Placental pericyte (primary cell): ENCODE measurements at places on chromosomes 11 and 22. TPM values are rescaled to one million over a fixed set of nuclear protein-coding genes. Genes with fewer than 3 reads are reported as not detected.

Gene VWCE
- total RNA-seq: 1.1 TPM in 2 replicates

Gene CYP2D6
- 0.14 and 0.44 TPM in 2 replicates for total RNA-seq

Gene SLC15A3
- 13.2 and 18.4 TPM in 2 replicates for total RNA-seq

Gene POLR3H
- total RNA-seq: 35.4 and 37.0 TPM in 2 replicates

Gene OR10D3
- under 0.01 TPM in 2 replicates for total RNA-seq

Gene OR51I1
- total RNA-seq: not detected in 2 replicates

Gene TMEM121B
- under 0.01 TPM in 1 of 2 replicates, not detected in the other for total RNA-seq

Gene GLYAT
- not detected in 2 replicates for total RNA-seq

Gene TRIM48
- not detected in 2 replicates for total RNA-seq

Gene ARHGAP32
- 13.3 and 21.5 TPM in 2 replicates for total RNA-seq

Gene LIF
- 82.9 and 109 TPM in 2 replicates for total RNA-seq

Gene CPT1B
- 3.9 and 9.8 TPM in 2 replicates for total RNA-seq

Gene PARVA
- 60.2 and 79.7 TPM in 2 replicates for total RNA-seq

Gene OPCML
- 0.14 TPM in 1 of 2 replicates, not detected in the other for total RNA-seq

Gene RAB36
- total RNA-seq: 4.6 and 7.4 TPM in 2 replicates

Gene MAP6
- total RNA-seq: 0.57 and 2.4 TPM in 2 replicates

Gene MMP8
- total RNA-seq: 0.14 TPM in 1 of 2 replicates, not detected in the other

Gene MED19
- 10.3 and 15.3 TPM in 2 replicates for total RNA-seq

Gene RCOR2
- total RNA-seq: 1.5 and 1.6 TPM in 2 replicates

Gene CARNS1
- total RNA-seq: under 0.01 and 0.22 TPM in 2 replicates

Gene STX3
- total RNA-seq: 32.5 and 115 TPM in 2 replicates

Gene KLHL35
- total RNA-seq: 2.4 and 4.6 TPM in 2 replicates

Gene CRYBB2
- not detected in 2 replicates for total RNA-seq

Gene NAALAD2
- total RNA-seq: 0.29 and 0.44 TPM in 2 replicates
